ENCODE measurements at places on chromosomes 3 and 15.

DNA sequence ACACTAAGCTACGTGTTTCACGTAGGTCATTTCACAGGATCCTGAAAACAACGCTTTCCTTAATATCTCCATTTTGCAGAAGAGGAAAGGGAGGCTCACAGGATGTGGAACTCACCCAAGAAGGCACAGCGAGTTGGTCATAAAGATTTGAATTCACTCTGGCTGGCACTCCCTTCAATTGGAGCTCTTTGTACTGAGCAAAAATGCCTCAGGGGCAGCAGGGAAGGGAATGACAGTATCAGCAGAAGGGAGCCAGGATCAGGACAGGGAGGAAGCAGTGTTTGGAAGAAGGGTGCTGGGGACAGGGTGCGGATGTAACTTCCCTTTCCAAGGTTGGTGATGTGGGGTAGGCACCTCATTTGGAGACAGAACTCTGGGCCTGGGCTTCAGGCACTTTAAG is 1.1 kb upstream of the ST6GAL1 start:
- DNase-seq = no peak

DNA sequence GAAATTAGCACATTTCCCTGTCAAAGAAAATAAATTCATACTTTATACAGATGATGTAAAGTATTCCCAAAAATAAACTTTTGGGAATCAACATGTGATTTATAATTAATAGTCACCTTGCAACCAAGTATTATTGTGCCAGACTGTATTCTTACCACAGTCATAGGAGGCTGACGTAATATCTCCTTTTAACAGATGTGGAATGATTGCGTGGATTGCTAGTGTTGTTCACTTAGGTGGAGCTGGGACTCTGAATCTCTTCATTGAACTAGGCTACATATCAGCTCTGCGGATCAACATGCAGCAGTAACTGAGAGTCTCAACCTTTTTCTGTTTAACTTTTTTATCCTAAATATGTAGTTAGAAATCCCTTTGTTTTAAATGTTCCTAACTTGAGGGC is 37.2 kb downstream of the PXK start:
- DNase-seq = no peak

GRCh38 chr3:155658671-155659261 is 86.1 kb downstream of the PLCH1 start:
- DNase-seq = no peak

- DNase-seq = no peak
Measured at GRCh38 chr15:40343512-40343911, 2.8 kb upstream of the CCDC9B start.

DNA sequence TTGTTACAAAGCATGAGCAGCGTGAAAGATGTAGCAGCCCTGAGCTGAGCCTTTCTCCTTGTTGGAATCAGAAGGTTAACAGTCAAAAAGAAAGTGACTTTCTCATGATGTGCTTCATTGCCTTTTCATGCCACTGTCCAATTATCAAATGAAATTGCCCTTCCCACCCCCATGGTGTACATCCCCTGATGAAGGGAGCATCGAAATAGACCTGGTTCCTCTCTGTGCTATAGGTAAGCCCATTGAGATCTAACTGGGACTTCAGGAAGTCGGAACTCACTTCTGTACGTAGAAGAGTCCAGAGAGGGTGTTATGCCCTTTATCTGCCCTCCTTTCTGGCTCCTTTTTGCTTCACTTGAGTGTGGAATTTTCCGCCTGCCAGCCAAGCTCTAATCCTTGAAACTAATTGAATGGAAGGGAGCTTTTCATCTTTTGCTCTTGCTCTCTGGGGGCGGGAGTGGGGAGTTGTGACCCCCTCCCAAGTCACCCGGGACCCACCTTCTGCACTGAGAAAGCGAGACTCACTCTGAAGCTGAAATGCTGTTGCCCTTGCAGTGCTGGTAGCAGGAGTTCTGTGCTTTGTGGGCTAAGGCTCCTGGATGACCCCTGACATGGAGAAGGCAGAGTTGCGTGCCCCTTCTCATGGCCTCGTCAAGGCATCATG is 20.9 kb downstream of the ABHD6 start:
- no peak for DNase-seq

DNA sequence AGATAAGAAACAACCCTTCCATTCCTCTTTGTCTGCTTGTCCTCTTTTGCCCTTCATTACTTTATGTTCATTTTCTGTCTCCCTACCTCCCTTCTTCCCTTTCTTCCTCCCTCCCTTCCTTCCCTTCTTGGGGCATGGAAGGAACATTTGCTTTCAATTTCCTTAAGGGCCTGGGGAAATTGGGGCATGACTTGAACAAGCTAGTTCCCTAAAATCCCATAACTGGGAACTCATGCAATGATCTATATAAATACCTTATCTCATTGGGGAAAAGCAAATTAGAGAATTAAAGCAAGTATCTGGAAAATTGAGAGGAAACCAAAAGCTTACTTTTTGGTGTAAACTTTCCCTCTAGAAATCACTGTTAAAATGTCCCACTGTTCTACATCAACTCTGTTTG is 35.7 kb downstream of the BOC start:
- no peak for DNase-seq

DNA sequence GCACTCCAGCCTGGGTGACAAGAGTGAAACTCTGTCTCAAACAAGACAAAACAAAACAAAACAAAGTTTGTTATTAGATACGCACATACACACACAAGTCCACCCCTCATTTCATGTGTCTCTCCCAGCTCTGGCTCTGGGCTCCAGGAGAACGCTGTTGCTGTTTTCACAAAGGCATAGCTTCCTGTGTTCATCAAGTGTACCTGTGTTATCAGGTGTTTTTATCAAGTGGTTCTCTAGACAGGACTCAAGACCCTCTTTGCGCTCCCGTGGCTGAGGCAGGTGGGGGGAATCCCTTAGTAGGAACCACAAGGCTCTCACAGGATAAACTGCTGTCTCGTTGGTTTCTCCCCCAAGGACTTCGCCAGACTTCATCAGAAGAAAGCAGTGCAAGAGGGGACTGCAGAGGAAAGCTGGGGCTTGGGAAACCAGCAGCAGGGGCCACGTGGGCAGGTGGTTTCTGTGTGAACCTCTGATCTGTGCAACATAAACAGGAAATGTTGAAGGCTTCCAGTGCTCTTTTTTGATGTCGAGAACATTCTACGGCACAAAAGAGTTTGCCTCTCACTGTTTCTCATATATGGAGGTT is 6.9 kb upstream of the PPP1R2 start:
- no peak for DNase-seq

DNA sequence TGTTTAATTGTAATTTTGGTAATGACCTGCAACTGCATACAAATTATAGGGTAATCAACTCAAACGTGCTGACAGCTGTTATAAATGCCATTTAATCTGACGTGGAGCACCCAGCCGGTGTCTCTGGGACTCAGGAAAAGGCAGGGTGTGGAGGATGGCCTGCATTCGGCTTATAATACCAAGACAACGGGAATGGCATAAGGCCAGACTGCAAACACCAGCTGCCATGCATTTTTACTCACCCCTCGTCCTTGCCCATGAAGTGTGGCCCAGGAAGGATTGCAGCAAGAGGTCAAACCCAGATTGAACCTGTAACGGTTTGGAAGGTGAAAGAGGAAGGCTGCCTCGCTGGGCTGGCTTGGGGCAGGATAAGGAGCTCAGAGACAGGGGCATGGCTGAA is 96.4 kb downstream of the WNT7A start:
- no peak for DNase-seq

DNA sequence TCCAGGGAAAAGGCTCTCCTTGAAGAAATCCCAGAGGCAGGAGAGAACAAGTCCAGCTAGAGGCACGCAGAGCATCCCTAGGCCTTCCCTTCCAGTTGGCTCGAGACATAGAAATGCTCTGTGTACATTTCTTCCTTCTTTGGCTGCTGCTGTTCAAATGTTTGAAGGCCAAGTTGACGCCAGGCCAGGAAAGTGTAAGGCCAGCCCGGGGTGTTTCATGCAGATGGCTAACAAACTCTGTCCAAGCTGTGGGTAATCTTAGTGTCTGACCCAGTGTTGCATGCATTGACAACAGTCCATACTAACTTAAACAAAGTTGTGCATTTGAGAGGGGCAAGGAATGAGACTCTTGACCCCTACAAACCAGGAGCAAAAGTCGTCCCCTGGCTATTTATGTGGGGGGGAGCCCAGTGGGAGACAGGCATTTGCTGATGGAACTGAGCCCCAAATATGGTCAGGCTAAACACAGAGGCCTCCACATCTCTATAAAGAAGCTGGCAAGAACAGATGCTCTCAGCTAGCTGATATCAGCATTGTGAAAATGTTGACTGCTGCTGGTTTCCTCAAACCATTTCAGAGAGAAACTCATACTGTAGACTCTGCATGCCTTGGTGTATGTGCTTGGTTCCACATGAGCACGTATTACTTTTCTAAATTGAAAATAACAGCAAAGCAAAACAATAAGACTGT is 139.5 kb downstream of the ADAMTS9 start:
- peak; percentile 73 for DNase-seq

DNA sequence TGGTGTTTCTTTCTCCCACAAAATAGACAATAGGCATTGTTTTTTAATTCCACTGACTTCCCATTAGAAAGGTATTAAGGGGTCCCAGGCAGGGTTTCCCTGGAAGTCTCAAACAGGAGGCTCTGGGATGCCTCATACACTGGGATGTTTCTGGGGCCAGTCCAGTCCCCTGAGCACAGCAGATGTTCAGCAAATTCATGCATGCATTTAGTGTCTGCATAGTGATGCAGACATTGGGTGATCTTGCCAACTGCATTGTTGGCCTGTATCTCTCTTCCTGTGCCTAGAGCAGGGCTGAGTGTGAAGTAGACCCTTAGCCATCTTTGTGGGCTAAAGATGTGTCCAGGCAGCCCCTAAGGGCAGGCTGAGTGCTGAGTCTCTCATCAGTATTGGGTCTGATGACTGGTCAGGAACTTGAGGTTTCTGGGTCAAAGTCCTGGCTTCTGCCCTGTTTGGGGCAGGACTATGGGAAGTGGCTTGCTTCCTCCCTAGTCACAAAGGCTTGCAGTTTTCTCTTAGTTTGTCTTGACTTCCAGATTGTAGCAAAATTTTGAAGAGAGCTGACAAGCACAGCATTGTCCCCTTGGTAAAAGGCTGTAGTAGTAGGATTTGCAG is 56.5 kb downstream of the BSN start:
- DNase-seq = no peak

GRCh38 chr3:42179110-42179725 is 86.8 kb downstream of the CCK start:
- DNase-seq = peak; percentile 79

- no peak for DNase-seq
Measured at GRCh38 chr15:83556754-83557153, 97.2 kb upstream of the ADAMTSL3 start.

DNA sequence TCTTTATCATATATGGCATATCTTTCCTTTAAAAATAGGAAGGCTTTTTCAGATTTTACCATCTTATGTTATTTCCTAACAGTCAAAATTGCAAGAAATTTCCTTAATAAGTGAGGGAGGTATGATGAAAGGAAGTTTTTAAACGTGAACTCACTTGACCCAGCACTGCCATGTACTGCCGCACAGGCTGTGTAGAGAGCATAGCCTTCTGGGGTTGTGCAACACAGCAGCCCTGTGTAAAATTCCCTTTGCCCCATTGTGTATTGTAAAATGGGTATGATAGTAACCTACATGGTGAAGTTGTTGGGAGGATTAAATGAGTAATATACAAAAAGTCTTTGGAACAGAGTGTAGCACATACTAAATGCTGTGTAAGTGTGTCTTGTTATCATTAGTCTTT is 78.6 kb downstream of the PEX5L start:
- no peak for DNase-seq

DNA sequence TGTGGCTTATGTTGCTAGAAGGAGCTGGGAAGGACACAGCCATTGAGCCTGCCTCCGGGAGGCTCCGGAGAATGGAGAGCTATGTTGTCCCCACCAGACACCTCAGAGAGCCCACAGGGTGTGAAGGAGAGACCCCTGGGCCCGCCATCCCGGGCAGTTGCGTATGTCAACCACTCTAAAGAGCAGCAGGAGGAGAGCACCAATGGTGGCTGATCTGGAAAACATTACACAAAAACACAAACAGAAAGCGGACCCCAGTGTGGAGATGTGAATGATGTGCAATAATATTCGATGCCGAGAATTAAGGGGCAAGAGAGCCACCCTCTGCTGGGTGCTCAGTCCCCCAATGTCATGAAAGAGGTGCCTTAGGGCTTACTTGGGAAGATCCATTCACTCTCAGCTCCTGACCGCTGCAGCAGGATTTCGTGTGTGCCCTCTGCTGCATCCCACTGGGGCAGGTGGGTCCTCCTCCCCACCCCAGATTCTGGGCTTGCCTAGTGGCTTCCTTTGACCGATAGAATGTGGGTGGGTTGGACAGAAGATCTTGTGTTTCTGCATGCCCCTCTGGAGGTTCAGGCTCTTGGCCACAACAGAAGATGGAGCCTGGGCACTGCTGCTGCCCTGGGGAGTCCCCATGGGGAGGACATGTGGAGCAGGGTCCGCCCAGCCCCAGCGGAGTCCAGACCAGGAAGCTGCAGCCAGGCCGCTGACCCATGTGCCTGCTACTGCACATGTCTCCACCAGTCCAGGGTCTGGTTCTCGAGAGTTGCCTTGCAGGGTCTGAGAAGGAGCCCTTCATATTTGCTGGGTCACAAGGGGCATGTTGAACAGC is 245.3 kb downstream of the OCA2 start:
- no peak for DNase-seq

GRCh38 chr15:88322461-88322860 is 65.9 kb upstream of the NTRK3 start:
- DNase-seq = no peak

DNA sequence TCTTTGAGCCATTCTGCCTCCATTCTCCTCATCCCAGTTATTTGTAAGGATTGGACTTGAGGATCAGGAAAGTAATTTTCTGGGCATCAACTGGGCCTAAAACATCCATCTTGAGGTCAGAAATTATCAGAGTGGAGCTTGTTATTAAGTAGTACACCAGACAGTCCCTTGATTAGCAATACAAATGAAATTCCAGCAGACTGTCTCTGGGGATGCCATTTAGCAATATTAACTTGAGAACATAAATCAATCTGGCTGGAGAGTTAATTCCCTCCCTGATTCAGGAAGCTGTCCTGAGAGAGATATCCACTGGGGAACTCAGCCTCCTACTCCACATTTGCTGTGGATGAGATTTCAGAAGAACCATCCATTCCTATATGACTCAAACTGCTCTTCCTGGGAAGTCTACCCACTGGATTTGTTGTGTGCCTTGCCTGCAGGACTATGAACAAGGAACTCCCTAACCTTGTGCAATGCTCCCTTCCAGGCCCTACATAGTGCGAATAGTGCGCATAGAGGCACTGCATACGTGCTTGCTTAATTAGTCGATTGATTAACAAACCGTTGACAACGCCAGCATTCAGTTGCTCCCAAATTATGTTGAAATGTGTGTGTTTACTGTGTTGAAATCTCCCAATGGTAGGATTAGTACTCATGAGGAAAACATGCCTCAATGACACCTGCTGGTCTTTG is 36.1 kb upstream of the MTMR14 start:
- no peak for DNase-seq

GRCh38 chr3:56612146-56612545 is 55.2 kb downstream of the CCDC66 start:
- no peak for DNase-seq
